ENCODE measurements at places on chromosomes 5 and 9. TPM values are rescaled to one million over a fixed set of nuclear protein-coding genes. Genes with fewer than 3 reads are reported as not detected.

DNA sequence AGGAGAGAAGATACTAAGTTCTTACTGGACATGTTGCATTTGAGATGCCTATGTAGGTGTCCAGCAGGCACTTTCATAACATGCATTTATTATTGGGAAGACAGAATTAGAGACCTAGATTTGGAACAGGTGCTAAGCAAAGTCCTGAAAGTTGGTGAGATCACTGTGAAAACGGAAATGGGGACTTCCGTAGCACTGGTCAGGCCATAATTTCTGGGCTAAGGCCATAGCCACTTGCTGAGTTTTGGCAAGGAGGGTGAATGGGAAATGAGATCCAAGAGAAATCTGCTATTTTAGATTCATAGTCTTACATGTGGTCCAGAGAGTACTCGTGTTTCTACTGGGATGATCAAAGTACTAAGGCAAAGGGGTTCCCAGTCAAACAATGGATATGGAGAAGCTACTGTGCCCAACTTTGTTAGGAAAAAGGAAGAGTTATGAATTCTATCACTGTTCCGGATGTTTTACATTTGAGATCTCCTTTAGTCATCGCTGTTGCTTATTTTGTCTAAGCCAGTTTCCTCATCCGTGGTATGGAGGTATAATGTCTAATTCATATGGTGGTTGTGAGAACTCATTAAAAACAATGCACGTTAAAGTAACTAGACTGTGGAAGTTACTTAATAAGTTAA, 33.4 kb downstream of the TEK start:
- no peak for DNase-seq

DNA sequence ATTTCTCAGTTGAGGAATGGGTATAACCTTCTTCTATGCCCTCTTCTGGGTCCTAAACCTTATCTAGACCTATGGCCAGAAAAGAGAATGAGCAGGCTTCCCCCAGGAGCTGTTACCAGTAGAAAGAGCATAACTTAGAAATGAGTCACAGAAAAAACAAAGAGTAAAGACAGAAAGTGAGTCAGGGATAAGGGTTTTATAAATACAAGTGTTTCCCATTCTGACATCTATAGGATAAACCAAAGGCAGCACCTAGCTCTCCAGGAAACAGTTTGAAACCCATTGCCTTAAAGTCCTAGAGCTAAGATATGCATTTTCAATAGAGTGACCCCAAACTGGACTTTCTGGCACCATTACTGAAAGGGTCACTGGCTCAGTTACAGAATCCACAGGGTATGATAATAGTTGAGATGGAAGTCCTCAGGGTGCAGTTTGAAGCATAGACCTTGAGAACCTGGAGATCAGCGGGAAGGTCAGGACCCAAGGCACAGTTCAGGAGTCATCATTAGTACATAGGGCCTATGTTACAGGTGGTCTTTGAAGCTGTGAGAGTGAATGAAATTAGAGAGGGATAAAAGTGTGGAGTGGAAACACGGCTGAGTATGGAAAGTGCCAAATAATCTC, 42.7 kb upstream of the LIFR start:
- no peak for DNase-seq

DNA sequence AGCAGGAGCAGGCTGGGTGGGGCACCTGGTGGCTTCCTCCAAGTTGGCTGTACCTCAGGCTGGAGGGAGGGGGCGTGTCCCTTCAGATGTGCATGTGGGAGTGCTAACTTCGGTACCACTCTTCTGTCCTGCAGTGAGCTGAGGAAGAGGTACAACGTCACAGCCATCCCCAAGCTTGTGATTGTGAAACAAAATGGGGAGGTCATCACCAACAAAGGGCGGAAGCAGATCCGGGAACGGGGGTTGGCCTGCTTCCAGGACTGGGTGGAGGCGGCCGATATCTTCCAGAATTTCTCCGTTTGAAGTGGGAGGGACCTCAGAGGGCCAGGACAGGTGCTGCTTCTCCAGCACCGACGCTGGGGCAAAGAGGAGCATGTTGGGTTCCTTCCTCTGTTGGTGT, 9.3 kb downstream of the NXNL2 start:
- DNase-seq: no peak

GRCh38 chr9:124266139-124266825, 8.5 kb downstream of the NEK6 start:
- DNase-seq: no peak

GRCh38 chr5:103896593-103896992, 334.0 kb upstream of the NUDT12 start:
- no peak for DNase-seq

GRCh38 chr5:114789773-114790402, 379.8 kb downstream of the TRIM36 start:
- DNase-seq: no peak

The CCL27 gene
- total RNA-seq: 1.0 TPM
